Pancreas (tissue), 10 donors: ENCODE measurements at places on chromosomes 6 and 20. TPM values are rescaled to one million over a fixed set of nuclear protein-coding genes. Genes with fewer than 3 reads are reported as not detected.
A peak's percentile ranks its signal among the peaks of the same experiment; 100 is the strongest.

Gene HAO1
- not detected for polyA plus RNA-seq

Gene UNC93A
- not detected for polyA plus RNA-seq

Gene RAMACL
- 0.33 TPM for polyA plus RNA-seq

Gene KIAA0408
- 1.3 TPM for polyA plus RNA-seq

Gene SLC9A8
- 9.9 TPM for polyA plus RNA-seq

Gene FAM209B
- 2.0 TPM for polyA plus RNA-seq

Gene LRRN4
- 2.7 TPM for polyA plus RNA-seq

Gene LY6G5C
- 2.4 TPM for polyA plus RNA-seq

Gene HLA-DQA2
- 0.14 TPM for polyA plus RNA-seq

Gene CRIP3
- polyA plus RNA-seq, result 4.5 TPM

DNA sequence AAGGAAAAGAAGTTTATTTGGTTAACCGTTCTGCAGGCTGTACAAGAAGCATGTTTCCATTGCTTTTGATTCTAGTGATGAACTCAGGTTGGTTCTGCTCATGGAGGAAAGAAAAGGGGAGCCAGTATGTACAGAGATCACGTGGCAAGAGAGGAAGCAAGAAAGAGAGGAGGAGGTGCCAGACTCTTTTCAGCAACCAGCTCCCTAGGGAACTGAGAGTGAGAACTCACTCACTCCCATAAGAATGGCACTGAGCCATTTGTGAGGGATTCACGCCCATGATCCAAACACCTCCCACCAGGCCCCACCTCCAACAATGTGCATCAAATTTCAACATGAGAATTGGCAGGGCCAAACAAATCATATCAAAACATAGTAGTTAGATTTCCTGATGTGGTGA lies 649.1 kb downstream of the EPM2A start:
- DNase-seq, result no peak
- no peak overlapping the region for H3K4me3 ChIP-seq
- no peaks in the 10 kb centered on the region for H3K27me3 ChIP-seq
- H3K4me1 ChIP-seq, result no peaks in the 10 kb centered on the region

GRCh38 chr6:19827247-19827646 lies 9.9 kb upstream of the ID4 start:
- H3K36me3 ChIP-seq, result no peaks in the 10 kb centered on the region
- no peak overlapping the region for H3K4me3 ChIP-seq
- no peak overlapping the region for H3K27ac ChIP-seq
- no peak for DNase-seq
- H3K27me3 ChIP-seq, result no peaks in the 10 kb centered on the region

- no peak overlapping the region for H3K4me3 ChIP-seq
- H3K36me3 ChIP-seq, result no peaks in the 10 kb centered on the region
- no peak overlapping the region for H3K27ac ChIP-seq
- H3K27me3 ChIP-seq, result no peaks in the 10 kb centered on the region
These were observed 12.0 kb downstream of the DLGAP4 start for GRCh38 chr20:36318166-36318565.

- H3K36me3 ChIP-seq, result no peaks in the 10 kb centered on the region
- no peak for DNase-seq
- no peak overlapping the region for H3K4me3 ChIP-seq
- no peaks in the 10 kb centered on the region for H3K27me3 ChIP-seq
These were observed 10.2 kb upstream of the MROH8 start for GRCh38 chr20:37189416-37190016.

- H3K27ac ChIP-seq, result no peak overlapping the region
- H3K4me3 ChIP-seq, result no peak overlapping the region
- H3K36me3 ChIP-seq, result no peaks in the 10 kb centered on the region
- no peak for DNase-seq
- H3K27me3 ChIP-seq, result no peaks in the 10 kb centered on the region
These were observed 29.3 kb downstream of the PPARD start for GRCh38 chr6:35371494-35372262.

GRCh38 chr20:47857187-47857568 lies 71.9 kb upstream of the SULF2 start:
- peak overlapping the region; percentile 17 for H3K27ac ChIP-seq
- no peaks in the 10 kb centered on the region for H3K27me3 ChIP-seq
- no peak for DNase-seq
- H3K4me1 ChIP-seq, result no peaks in the 10 kb centered on the region
- no peaks in the 10 kb centered on the region for H3K36me3 ChIP-seq
- H3K4me3 ChIP-seq, result no peak overlapping the region

- H3K27me3 ChIP-seq, result no peaks in the 10 kb centered on the region
- no peaks in the 10 kb centered on the region for H3K4me1 ChIP-seq
- no peak overlapping the region for H3K27ac ChIP-seq
These were observed 125.3 kb upstream of the PLCB4 start for GRCh38 chr20:8943631-8944030.

GRCh38 chr6:12173181-12173580 lies 117.0 kb upstream of the EDN1 start:
- no peak for DNase-seq
- no peak overlapping the region for H3K4me3 ChIP-seq
- no peaks in the 10 kb centered on the region for H3K36me3 ChIP-seq
- no peaks in the 10 kb centered on the region for H3K27me3 ChIP-seq

DNA sequence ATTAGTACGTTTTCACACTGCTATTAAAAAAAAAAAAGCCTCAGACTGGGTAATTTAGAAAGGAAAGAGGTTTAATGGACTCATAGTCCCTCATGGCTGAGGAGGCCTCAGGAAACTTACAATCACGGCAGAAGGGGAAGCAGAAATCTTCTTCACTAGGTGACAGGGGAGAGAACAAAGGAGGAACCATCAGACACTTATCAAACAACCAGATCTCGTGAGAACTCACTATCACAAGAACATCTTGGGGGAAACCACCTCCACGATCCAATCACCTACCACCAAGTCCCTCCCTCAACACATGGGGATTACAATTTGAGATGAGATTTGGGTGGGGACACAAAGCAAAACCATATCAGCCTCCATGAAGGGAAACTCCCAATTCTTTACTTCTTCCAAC lies 85.2 kb upstream of the MAFB start:
- no peak for DNase-seq
- H3K27ac ChIP-seq, result no peak overlapping the region
- no peak overlapping the region for H3K4me3 ChIP-seq
- H3K36me3 ChIP-seq, result no peaks in the 10 kb centered on the region
- H3K27me3 ChIP-seq, result no peaks in the 10 kb centered on the region

- no peak overlapping the region for H3K4me3 ChIP-seq
- DNase-seq, result no peak
- H3K27ac ChIP-seq, result no peak overlapping the region
- H3K36me3 ChIP-seq, result no peaks in the 10 kb centered on the region
- H3K4me1 ChIP-seq, result no peaks in the 10 kb centered on the region
These were observed 852 bp downstream of the SYNGAP1 start for GRCh38 chr6:33420491-33421343.

GRCh38 chr6:21595285-21596144 lies 2.0 kb downstream of the SOX4 start:
- peak overlapping the region; percentile 74 for H3K4me3 ChIP-seq
- H3K27ac ChIP-seq, result peak overlapping the region; percentile 77
- peaks cover 5% of the 10 kb centered on the region for H3K4me1 ChIP-seq

DNA sequence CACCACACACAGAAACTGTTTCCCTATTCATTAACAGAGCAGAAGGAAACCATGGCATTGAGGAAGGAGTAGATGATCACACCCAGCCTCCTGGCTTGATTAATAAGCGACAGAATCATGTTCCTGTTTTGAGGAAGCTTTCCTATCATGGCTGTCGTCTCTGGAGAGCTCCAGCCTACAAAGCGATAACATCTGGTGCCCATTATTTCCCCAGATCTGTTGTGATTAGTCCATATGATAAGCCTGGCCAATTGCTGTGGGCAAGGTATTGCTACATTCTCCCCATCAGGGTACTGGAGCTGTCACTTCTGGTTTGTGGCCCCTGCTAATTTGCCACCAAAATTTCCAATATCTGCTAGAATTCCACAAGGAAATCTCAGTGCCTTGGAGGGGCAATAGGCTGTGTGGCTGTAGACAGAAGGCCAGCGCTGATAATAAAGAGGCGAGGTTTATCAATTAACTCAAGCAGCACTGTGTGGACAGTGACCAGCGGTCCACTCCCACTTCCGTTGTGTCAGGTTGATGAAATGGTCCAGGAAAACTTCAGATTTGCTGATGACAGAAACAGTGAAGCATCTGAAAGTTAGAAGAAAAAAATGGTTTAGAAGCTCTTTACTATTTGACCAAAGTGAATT lies 66.4 kb downstream of the OLIG3 start:
- no peaks in the 10 kb centered on the region for H3K36me3 ChIP-seq
- H3K4me1 ChIP-seq, result no peaks in the 10 kb centered on the region
- H3K4me3 ChIP-seq, result no peak overlapping the region
- H3K27ac ChIP-seq, result no peak overlapping the region
- no peak for DNase-seq

DNA sequence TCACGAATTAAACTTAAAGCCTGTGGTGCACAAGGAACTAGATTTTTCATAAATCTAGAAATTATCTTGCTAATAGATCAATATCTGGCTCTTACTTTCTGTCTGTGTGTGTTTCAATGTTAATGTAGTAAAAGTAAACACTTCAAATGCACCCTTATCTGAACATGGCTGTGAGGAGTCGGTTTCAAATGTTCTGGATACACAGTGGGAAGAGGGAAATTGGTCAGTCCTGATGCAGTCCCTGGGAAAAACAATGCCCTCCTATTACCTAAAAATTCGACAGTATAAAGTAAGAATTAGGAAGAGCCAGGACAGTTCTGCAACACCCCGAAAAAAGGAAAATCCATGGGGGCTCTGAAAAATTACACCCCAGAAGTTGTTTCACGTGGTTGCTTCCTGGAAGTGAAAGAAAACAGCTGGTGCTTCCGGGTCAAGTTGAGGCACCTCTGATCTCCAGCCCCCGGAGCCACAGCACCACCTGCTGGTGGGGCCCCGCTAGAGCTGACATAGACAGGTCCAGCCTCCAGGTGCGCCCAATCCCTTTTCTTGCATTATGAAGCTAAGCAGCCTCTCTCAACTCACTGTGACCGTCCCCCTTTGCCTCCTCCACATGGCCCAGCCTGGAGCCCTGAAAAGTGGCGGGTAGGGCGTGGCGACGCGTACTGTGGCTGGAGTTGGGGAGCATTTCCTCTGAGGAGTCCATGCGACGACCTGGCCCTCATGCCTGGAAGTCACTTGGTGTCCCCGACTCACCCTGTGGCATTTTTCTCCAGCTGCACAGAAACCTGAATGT lies 8.3 kb downstream of the SEMG2 start:
- H3K4me3 ChIP-seq, result no peak overlapping the region
- H3K27ac ChIP-seq, result no peak overlapping the region
- H3K4me1 ChIP-seq, result no peaks in the 10 kb centered on the region
- peak; percentile 24 for DNase-seq

DNA sequence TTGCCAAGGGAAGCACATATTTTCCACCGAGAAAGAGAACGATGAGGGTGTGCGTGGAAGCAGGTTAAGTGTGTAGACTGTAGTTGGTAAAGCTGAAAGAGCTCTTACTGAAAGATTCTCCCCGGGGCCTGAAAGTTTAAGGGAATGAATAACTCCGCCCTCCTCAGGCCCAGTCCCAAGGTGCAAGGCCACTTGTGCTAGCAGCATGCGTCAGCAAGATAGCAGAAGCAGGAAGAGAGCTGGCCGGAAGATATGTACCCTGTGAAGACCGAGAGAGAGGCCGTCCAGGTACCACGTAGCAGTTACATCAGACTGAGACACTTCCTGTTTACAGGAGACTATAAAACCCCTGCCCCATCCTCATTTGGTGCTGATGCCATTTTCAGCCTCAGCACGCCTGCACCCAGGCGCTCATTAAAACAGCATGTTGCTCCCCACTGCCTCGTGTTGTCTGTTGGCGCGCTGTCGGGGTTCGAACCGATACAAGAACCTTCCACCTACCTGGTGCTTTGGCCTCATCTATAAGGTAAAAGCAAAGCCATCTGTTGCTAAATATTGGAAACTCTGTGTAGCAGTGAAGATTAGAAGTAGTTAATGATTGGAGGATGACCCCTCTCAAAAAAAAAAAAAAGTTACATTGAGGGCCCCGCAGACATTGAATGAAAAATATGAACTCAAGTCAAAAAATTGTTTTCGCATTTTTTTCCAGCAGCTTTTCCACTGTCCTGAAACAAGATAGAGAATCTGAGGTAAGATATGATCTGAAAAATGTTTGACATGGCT lies 18.6 kb upstream of the FAM135A start:
- peak; percentile 81 for DNase-seq
- H3K27ac ChIP-seq, result peak overlapping the region; percentile 91
- H3K4me3 ChIP-seq, result peak overlapping the region; percentile 4
- H3K36me3 ChIP-seq, result no peaks in the 10 kb centered on the region

- no peak overlapping the region for H3K27ac ChIP-seq
- no peak overlapping the region for H3K4me3 ChIP-seq
- H3K36me3 ChIP-seq, result no peaks in the 10 kb centered on the region
- H3K27me3 ChIP-seq, result no peaks in the 10 kb centered on the region
- no peak for DNase-seq
These were observed 139.9 kb downstream of the BFSP1 start for GRCh38 chr20:17391127-17391771.

DNA sequence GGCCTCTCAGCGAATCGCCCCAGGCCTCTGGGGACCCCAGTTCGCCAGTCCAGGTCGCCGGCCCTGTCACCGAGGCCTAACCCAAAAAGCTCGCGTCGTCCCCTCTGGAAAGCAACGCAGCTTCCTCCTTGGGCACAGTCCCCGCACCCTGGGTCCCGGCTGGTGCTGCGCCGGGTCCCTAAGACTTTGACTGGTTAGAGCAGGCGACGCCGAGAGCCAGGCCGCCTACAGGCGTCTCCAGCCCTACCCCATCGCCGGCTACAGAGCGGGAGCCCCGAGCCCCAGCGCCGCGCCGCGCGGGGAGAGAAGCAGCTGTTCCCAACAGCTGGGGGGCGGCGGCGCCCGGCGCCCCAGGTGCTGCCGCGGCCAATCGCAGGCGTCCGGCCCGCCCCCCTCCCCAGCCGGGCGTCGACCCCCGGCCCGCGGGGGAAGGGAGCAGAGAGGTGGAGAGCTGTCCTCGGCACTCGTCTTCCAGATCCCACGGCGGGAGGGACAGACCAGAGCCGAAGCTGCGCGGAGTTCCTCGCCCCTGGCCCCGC lies 540 bp upstream of the RBM24 start:
- no peak overlapping the region for H3K27ac ChIP-seq
- DNase-seq, result peak; percentile 72
- H3K36me3 ChIP-seq, result no peaks in the 10 kb centered on the region

DNA sequence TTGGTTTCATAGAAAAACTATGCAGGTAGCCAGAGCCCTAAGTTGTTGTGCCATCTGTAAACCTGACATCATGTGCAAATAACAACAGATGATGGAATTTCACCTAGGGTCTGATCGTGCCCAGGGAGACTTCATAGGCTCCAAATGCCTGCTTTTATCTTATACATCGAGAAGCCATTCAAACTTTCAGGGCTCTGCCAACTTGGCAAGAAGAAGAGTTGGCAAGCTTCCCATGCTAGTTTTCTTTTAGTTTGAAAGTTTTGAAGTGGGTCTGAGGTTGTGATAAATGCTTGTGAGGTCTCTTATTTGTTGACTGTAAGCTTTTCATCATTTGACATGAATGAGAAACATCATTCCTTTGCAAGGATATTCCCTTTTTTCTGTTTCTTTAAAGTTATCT lies 175.4 kb upstream of the FLRT3 start:
- peak; percentile 10 for DNase-seq
- H3K27ac ChIP-seq, result no peak overlapping the region
- no peak overlapping the region for H3K4me3 ChIP-seq

GRCh38 chr6:6655805-6656251 lies 67.3 kb downstream of the LY86 start:
- no peaks in the 10 kb centered on the region for H3K27me3 ChIP-seq
- H3K27ac ChIP-seq, result no peak overlapping the region
- no peaks in the 10 kb centered on the region for H3K4me1 ChIP-seq
- DNase-seq, result no peak

- no peaks in the 10 kb centered on the region for H3K27me3 ChIP-seq
- H3K4me1 ChIP-seq, result peaks cover 5% of the 10 kb centered on the region
- DNase-seq, result no peak
- no peak overlapping the region for H3K27ac ChIP-seq
- H3K4me3 ChIP-seq, result no peak overlapping the region
- H3K36me3 ChIP-seq, result no peaks in the 10 kb centered on the region
These were observed 20.1 kb upstream of the RNGTT start for GRCh38 chr6:88983532-88983931.
